Anterior cingulate cortex (tissue), 58 donors: ENCODE measurements at places on chromosomes 11 and 22.

GRCh38 chr11:71558996-71559395 is 6.4 kb upstream of the KRTAP5-10 start:
- DNase-seq = no peak

DNA sequence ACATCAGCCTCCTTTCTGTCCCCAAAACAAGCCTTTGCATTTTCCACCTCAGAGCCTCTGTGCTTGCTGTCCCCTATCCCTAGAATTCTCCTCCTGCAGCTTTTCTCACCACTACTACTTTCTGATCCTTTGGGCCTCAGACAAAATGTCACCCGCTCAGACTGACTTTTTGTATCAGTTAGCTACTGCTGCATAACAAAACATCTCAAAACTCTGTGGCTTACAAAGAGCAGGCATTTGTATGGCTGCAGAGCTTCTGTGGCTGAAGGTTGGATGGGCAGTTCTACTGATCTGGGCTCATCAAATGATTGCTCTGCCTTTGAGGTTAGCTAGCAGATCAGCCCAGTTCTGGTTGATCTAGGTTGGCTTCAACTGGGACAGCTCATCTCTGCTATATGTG is 248.7 kb downstream of the MN1 start:
- DNase-seq = no peak

GRCh38 chr22:32217465-32217864 is 12.6 kb upstream of the RFPL2 start:
- no peak for DNase-seq

GRCh38 chr11:121652971-121653370 is 200.2 kb upstream of the SORL1-AS1 start:
- peak; percentile 35 for DNase-seq

GRCh38 chr11:129041611-129042018 is 98.9 kb upstream of the TP53AIP1 start:
- no peak for DNase-seq

GRCh38 chr11:30329150-30329940 is 6.4 kb downstream of the ARL14EP start:
- DNase-seq = no peak

GRCh38 chr22:19290400-19291217 is 910 bp downstream of the CLTCL1 start:
- DNase-seq = no peak

DNA sequence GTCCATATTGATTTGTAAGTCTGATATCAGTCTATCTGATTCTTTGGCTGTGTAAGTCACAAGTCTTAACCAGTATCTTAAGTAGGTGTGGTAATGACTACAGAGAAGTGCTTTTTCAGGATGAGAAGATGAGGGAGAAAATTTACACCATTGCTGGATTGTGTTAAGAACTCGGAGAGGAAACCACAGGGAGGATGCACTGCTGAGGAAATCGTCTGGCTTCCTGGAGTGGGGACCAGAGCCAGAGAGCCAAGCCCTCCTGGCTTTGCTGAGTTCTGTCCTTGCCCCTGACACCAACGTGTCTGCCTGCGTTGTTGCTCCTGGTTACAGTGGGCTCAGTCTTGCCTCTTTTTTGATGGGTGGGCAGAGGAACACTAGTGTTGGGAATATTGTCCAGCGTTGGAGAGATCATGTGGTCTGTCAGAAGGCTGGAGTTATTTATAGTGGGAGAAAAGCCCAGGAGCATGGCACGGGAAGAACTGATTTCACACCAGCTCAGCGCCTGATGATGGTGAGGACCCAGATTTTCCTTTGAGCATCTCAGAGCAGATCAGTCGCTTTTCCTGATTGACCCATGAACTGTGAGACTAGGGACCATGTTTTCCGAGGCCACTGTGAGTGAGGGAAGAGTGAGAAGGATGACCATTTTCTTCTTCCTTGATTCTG is 29.6 kb downstream of the MARK2 start:
- no peak for DNase-seq

GRCh38 chr11:120284272-120284671 is 40.8 kb upstream of the TLCD5 start:
- DNase-seq = no peak

GRCh38 chr22:26170112-26170492 is 840 bp downstream of the SEZ6L start:
- DNase-seq = no peak

- no peak for DNase-seq
Measured at GRCh38 chr22:38864361-38865191, 7.4 kb downstream of the CBX6 start.

- DNase-seq = no peak
Measured at GRCh38 chr11:131446590-131447275, 76.3 kb downstream of the NTM start.

- DNase-seq = no peak
Measured at GRCh38 chr11:61339490-61339878, 6.5 kb downstream of the TKFC start.

- DNase-seq = no peak
Measured at GRCh38 chr11:134181707-134182106, 42.1 kb downstream of the NCAPD3 start.
